ENCODE measurements at places on chromosomes 6 and 20.

GRCh38 chr6:134217105-134217797 is 100.7 kb downstream of the SGK1 start:
- no peak for DNase-seq

DNA sequence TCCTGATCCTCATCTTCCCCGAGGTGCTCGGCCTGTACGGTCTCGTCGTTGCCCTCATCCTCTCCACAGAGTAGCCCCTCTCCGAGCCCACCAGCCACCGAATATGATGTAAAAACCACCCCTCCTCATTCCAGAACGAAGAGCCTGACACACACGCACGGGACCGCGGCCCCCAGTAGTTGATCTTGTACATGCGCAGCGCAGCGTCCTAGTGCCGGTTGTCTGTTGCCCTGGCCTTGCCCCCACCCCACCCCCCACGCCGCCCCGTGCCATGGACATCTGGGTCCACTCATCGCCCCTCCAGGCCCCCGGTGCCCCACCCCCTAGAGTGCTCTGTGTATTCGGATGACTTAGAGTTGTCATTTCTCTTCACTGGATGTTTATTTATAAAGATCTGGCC is 5.2 kb upstream of the PRPH2 start:
- no peak for DNase-seq

GRCh38 chr6:143007646-143008045 is 53.0 kb upstream of the AIG1 start:
- DNase-seq = no peak

DNA sequence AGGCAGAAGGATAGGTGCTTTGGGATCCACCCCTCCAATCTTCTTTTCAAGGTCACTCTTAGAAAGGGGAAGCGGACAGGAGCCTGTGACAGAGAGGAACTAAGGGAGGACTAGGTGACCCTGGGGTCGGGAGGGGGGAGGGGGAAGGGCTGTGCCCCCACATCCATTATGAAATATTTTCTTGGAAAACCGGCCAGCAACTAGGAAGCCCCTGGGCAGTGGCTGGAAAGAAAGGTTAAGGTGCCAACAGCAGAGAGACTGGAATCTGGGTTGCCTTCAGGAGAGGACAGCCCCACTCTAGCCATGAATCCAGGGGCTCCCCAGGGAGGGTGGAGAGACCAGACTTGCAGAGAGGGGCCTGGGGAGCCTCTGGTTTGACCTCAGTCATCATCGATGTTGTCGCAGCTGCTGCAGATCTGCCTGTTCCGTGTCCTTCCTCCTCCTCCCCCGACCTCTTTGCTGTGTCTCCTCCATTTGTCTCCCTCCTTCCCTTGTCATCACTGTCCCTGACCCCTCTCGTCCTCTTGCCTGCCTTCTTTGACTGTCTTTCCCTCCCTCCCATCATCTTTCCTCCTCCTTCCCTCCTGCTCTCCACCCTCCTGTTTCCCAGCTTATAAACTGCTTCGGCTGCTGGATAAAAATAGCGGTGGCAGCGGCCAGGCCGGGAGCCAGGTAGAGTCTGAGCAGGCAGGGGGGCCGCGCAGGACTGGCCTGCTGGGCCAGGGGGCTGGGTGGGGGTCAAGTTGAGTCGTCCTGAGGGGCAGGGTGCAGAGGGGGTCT is 3.2 kb downstream of the SLC29A1 start:
- DNase-seq = no peak

- DNase-seq = no peak
Observed at GRCh38 chr6:39062014-39062740, 13.6 kb downstream of the GLP1R start.

GRCh38 chr20:25017257-25017803 is 24.8 kb upstream of the APMAP start:
- no peak for DNase-seq

DNA sequence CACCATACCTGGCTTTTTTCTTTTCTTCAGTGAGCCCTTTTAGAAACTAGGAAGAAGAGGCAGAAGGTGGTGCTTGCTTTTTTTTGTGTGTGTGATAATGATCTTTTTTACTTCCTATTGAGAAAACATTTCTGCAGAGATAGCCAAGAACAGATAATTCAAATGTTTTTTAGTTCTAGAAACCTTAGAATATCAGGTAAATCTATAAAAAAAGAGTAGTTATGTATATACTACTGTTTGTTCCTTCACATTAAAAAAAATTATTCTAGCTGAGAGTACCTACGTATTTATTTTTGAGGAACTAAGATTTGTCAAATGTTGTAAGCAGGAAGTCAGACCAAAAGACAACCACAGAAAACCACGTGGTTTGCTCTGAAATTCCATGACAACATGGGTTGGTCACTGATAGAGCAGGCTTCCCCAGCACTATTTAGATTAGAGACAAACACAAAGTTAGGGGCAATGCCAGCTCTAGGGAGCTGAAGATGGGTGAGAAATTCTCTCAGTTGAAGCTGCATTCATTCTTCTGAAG is 12.8 kb downstream of the STK4 start:
- DNase-seq = peak; percentile 42

DNA sequence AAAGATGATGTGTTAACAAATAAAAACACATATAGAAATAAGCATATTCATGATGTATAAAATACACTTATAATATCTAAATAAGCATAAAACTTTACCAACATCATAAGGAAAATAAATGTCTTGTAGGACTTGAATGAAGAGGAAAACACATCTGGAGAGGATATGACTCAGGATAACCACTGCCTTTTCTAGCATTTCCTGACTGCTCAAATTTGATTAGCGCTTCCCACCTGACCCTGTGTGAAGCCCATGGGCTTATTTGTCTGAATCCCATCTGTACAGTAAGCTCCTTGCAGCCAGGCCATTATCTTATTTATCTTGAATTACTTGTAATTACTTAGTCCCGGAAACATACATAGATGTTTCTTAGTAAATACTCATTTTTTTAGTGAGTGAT is 608.6 kb downstream of the COL12A1 start:
- DNase-seq = no peak

- DNase-seq = no peak
Observed at GRCh38 chr6:158897236-158897635, 78.1 kb upstream of the EZR start.

- DNase-seq = no peak
Observed at GRCh38 chr20:9919271-9920014, 80.6 kb upstream of the PAK5 start.

GRCh38 chr6:8066108-8066507 is 1.9 kb upstream of the BLOC1S5 start:
- DNase-seq = no peak

- no peak for DNase-seq
Observed at GRCh38 chr6:6131492-6132109, 124.9 kb upstream of the NRN1 start.

DNA sequence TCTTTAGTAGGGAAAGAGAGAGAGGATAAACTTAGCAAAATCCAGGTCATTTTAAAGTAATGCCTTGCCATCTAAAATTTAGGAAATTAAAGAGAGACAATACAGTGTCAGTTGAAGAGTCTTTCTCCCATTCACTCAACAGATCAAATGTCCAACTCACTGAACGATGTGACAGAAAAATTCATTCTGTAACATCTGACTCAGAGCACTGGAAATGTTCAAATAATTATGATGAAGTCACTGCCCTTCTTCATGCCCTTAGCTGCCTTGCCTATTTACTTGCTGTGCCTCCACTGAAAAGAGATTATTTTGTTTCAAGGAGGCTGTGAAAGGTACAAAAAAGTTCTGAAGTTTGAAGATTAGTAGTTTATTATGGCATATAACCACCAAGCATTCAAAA is 434.8 kb downstream of the ADGRB3 start:
- DNase-seq = no peak

GRCh38 chr6:100101644-100102043 is 107.6 kb upstream of the MCHR2 start:
- no peak for DNase-seq

DNA sequence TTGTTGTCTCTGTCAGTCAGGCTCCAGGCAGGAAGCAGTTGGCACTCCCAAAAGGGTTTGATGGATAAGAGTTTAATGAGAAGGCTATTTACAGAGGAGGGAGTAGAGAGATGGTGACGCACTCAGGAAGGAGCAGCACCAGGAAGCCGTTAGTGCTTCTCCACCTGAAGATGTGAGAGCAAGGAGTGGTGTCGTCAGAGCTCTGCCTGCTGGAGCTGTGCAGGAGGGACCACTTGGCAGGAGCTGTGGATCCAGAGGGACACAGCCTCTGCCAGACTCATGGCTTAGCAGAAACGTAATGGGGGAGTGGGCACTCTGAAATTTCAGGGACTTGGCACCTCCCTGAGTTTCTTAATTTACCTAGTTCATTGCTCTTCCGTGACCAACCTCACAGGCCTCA is 16.8 kb downstream of the DAAM2 start:
- no peak for DNase-seq

- no peak for DNase-seq
Observed at GRCh38 chr6:113854531-113855499, 2.3 kb upstream of the MARCKS start.

GRCh38 chr6:139231206-139231605 is 60.6 kb downstream of the TXLNB start:
- no peak for DNase-seq

DNA sequence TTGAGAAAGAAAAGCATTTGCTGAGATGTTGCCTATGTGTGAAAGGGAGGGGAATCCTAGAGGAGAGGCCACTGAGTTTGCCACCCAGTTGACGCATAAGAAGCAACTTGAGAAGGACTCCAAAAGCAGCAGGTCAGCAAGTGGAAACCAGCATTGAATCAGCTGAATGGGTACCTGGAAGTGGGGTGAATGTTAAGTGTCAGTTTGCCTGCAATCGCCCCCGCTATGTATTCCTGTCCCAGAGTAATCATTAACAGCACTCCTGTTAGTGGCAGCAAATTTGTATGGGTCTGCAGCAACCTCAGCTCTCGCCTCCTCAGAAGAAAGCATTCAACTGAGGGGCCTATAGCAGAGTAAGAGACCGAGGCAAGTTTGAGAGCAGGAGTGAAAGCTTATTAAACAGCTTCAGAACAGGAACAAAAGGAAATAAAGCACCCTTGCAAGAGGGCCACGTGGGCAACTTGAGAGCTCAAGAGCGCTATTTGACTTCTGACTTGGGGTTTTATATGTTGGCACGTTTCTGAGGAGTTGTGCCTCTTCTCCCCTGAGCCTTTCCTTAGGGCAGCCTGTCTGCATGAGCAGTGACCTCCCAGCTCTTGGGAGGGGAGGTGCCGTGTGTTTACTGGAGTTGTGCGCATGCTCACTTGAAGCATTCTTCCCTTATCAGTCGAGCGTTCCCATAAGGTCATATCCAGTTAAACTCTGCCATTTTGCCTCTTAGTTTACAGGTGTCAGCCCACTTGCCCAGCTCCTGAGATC is 122.6 kb upstream of the PHACTR1 start:
- DNase-seq = no peak

DNA sequence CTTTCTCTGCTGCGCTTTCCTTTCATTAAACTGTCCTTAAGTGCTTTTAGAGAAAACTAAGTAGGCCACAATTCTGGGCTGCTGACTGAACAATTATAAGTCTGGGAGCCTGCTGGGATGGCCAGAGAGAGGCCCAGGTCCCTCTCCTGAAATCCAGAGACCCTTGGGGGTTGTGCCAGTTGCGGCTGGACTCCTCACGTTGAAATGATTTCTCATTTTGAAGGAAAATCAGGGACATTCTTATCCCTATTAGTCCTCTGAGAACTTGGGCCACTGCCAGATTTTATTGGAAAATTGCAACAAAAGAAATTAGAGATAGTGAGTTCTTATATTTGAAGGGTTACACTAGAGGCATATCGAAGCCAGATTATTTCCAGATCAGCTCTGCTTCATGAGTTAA is 145.1 kb downstream of the CLIC5 start:
- DNase-seq = no peak

DNA sequence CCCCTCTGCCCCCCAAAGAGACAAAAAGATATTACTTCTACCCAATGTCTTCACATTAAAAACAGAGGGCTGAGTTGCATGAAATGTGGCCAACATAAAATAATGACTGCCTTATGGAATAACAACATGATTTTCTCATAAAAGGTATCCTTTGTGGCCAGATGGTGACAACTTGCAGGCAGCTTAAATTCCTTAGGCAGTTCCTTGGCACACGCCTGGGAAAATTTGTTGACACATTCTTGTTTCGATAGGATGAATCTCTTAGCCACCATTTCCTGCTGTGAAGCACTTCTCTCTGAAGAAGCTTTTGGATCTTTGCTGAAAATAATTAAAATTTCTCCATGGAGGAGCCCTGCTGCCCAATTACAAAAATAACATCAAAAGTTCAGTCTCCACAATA is 109.0 kb upstream of the COL21A1 start:
- no peak for DNase-seq

GRCh38 chr20:49872056-49872455 is 43.3 kb downstream of the SPATA2 start:
- DNase-seq = no peak

GRCh38 chr6:163655217-163656121 is 241.0 kb downstream of the QKI start:
- DNase-seq = no peak

- DNase-seq = no peak
Observed at GRCh38 chr6:133892813-133893691, 4.1 kb downstream of the TCF21 start.

DNA sequence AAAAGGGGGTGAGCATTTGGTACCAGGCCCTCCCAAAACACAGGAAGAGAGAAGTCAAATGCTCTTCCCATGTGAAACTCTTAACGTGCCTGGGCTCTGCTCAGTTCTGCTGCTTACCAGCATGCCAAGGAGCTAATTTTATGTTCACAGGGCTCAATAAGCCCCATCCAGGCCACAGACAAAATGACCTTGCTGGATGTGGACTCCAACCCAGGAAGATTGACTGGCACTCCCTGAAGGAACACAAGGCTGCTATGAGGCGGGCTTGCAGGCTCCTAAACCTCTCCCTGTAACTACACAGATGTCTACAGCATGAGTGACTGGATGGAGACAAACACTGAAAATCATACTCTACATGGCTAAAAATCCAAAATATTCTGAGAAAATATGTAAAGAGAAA is 50.6 kb downstream of the CHD6 start:
- no peak for DNase-seq

DNA sequence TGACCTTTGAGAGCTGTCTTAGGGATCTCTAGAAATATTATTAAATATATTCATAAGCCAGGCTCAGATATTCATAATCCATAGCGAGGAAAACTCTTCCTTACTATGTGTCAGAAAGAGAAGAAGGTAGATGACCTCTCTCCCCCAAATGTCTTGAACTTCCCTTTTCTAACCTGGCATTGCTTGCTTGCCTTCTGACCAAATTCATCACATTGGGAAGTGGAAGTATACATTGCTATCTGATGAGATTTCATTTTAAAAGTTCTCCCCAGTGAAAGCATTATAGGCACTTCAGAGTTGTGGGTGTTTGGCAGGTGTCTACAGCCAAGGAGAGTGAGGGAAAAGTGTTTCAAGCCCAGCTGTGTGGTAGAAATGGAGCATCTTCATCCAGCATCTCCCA is 197.3 kb downstream of the ZFAND3 start:
- no peak for DNase-seq

Measured in activated T-helper 9 cell treated with anti-CD3 and anti-CD28 coated beads, Interleukin-2, amount 50 U/mL, for 16 hours (primary cell).